ENCODE measurements at places on chromosomes 1 and 21. TPM values are rescaled to one million over a fixed set of nuclear protein-coding genes. Genes with fewer than 3 reads are reported as not detected.
A peak's percentile ranks its signal among the peaks of the same experiment; 100 is the strongest.

CDC7 gene
- 15.7 TPM for total RNA-seq

STUM gene
- total RNA-seq, result 0.28 TPM

- H3K36me3 ChIP-seq, result no peaks in the 10 kb centered on the region
- no peak overlapping the region for H3K4me3 ChIP-seq
- no peaks in the 10 kb centered on the region for H3K4me1 ChIP-seq
- no peaks in the 10 kb centered on the region for H3K27me3 ChIP-seq
- DNase-seq, result no peak
These were observed 67.3 kb downstream of the VAV3 start for GRCh38 chr1:107897438-107898345.

DNA sequence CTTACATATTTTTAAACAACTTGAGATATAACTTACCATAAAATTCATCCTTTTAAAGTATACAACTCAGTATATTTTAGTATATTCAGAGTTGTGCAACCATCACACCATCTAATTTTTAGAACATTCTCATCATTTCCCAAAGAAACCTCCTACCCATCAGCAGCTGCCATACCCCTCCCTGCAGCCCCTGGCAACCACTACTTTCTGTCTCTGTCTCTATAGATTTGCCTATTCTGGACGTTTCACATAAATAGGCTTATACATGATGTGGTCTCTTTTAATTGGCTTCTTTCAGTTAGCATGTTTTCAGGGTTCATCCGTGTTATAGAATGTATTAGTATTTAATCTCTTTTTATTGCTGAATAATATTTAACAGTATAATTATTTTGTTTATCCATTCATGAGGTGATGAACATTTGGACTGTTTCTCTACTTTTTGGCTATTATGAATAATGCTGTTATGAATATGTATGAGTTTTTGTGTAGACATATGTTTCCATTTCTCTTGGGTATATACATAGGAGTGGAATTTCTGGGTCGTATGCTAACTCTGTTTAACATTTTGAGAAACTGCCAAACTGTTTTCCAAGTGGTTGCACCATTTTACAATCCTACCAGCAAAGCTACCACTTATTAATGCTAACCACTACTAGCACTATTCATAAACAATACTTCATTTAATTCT, 29.5 kb downstream of the WDR26 start:
- peaks cover 88% of the 10 kb centered on the region for H3K36me3 ChIP-seq
- no peak for DNase-seq
- H3K4me3 ChIP-seq, result no peak overlapping the region
- H3K27me3 ChIP-seq, result no peaks in the 10 kb centered on the region

GRCh38 chr1:150552128-150552910, 3.1 kb downstream of the ADAMTSL4 start:
- peaks cover 26% of the 10 kb centered on the region for H3K4me1 ChIP-seq
- H3K27ac ChIP-seq, result peak overlapping the region; percentile 74
- no peaks in the 10 kb centered on the region for H3K27me3 ChIP-seq
- H3K36me3 ChIP-seq, result no peaks in the 10 kb centered on the region
- peak; percentile 90 for DNase-seq

DNA sequence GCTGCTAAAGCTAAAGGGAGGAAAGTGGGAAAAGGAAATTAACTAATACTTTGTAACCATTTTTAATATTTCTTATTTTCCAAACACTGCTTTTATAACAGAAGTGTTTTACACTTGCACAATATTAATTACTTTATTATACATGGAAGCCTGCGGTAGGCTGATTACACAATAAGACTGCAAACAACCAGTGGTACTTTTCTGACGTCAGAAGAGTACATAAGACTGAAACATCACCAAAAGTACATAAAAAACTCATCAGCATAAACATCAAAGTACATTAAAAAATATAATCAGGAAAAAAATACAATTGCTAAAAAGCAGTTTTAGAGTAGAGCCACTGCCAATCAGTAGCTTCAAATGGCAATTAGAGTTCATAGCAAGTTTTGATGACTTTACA, 4.6 kb downstream of the ZNF281 start:
- H3K4me1 ChIP-seq, result peaks cover 40% of the 10 kb centered on the region
- DNase-seq, result no peak
- H3K27ac ChIP-seq, result no peak overlapping the region
- no peaks in the 10 kb centered on the region for H3K27me3 ChIP-seq

GRCh38 chr1:223870617-223871574, 25.1 kb upstream of the TP53BP2 start:
- H3K36me3 ChIP-seq, result no peaks in the 10 kb centered on the region
- H3K27me3 ChIP-seq, result no peaks in the 10 kb centered on the region
- no peak overlapping the region for H3K27ac ChIP-seq
- H3K4me3 ChIP-seq, result no peak overlapping the region
- DNase-seq, result peak; percentile 21
- H3K4me1 ChIP-seq, result no peaks in the 10 kb centered on the region

DNA sequence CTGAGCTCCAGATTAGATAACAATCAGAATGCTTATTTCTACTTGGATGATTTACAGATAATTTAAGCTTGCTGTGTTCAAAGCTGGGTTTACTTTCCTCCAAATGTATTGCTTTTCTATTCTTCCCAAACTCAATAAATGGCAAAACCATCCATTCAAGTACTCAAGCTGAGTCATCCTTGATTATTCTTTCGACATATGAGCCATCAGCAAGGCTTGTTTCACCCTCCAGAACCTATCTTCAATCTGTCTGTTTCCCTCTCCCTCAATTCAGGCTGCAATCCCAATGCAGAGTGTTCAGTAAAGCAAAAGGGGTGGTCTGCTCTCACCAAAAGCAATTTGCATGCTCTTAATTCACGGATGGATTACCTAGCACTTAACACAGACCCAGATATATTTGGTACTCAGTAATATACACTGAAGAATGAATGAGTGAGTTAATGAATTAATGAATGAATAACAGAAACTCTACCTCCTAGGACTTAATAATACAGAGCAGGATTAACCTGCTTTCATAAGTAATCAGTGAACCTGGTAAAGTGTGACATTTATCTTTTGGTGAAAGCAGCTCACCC, 41.9 kb downstream of the DDR2 start:
- peaks cover 66% of the 10 kb centered on the region for H3K4me1 ChIP-seq
- no peak for DNase-seq
- no peak overlapping the region for H3K4me3 ChIP-seq
- peak overlapping the region; percentile 92 for H3K27ac ChIP-seq
- H3K27me3 ChIP-seq, result no peaks in the 10 kb centered on the region

- H3K27ac ChIP-seq, result no peak overlapping the region
- no peaks in the 10 kb centered on the region for H3K4me1 ChIP-seq
- DNase-seq, result no peak
- H3K4me3 ChIP-seq, result no peak overlapping the region
- H3K27me3 ChIP-seq, result no peaks in the 10 kb centered on the region
These were observed 108.0 kb upstream of the DPYD start for GRCh38 chr1:98028800-98029199.

DNA sequence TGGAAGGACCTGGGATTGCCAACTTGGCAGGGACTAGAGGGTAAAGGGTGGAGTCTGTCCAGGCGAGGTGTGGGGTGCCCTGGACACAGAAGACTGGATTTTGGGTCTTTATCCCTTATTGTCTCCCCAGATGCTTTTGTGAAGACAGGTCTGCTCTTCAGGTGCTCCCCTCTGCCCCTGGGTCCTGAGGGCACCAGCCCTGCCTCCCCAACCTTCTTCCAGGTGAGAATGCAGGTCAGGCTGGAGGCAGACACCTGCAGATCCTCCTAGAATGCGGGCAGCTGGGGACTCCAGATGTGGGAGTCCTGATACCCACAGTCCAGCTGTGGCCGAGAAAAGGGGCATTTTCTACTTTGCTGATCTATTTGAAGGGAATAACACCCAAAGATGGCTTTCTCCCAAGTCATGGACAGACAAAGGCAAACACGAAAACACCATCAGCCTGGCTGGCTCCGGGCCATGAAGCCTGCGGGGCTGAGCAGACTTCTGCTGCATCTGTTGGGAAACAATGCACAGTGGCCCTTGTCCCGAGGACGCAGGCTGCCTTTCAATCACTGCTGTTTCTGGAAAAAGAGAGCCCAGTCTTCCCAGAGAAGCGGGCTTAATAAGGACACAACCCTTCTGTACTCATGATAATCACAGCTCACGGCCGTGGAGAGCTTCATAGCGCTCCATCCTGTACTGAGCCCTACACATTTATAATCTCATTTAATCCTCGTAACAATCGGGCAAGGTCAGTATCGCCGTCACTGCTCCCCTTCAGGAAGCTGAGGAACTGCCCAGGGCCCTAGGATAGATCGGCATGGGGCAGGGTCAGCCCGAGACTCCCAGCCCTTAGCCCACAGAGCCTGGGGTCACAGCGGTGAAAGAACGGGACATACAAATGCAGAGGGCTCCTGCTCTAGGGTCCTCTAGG, 62.0 kb upstream of the ABCG1 start:
- no peak overlapping the region for H3K4me3 ChIP-seq
- no peak overlapping the region for H3K27ac ChIP-seq
- H3K27me3 ChIP-seq, result no peaks in the 10 kb centered on the region
- H3K36me3 ChIP-seq, result no peaks in the 10 kb centered on the region
- DNase-seq, result peak; percentile 49
- H3K4me1 ChIP-seq, result no peaks in the 10 kb centered on the region

DNA sequence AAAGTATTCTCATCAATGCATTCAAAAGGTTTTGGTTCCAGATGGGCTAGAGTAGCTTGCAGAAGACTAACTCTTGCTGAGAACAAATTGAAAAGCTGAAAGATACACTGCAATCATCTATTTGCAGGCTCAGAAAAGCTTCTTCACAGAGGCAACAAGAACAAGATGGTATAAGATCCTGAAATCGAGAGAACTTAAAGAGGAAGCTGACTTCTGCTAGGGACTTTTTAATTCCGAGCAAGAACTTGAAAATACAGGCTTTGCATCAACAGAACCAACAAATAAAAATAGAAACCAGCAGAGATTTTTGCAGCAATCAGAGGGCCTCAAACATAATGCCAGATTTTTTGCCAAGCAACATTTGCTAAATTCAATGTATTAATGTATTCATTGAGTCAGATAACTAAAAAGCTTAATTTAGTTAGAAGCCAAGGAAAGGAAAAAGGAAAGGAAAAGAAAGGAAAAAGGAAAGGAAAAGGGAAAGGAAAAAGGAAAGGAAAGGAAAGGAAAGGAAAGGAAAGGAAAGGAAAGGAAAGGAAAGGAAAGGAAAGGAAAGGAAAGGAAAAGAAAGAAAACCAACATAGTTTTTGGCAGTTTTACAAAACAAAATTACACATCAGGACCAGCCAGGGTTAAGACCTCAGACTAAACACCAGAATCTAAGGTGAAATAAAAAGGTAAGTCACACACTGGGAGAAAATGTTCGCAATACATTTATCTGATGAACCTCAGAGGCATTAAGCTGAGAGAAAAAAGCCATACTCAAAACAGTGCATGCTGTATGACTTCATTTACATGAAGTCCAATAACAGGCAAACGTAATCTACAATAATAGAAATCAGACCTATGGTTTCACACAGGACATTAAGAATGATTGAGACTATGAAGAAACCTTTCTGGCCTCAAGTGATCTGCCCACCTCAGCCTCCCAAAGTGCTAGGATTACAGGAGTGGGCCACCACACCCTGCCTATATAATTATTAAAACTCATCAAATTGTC, 42.6 kb downstream of the FAF1 start:
- DNase-seq, result no peak
- no peak overlapping the region for H3K27ac ChIP-seq
- no peak overlapping the region for H3K4me3 ChIP-seq
- H3K4me1 ChIP-seq, result no peaks in the 10 kb centered on the region
- H3K36me3 ChIP-seq, result no peaks in the 10 kb centered on the region

GRCh38 chr1:36702963-36703362, 220.2 kb upstream of the CSF3R start:
- H3K36me3 ChIP-seq, result no peaks in the 10 kb centered on the region
- no peak for DNase-seq
- no peak overlapping the region for H3K4me3 ChIP-seq
- no peaks in the 10 kb centered on the region for H3K27me3 ChIP-seq
- H3K4me1 ChIP-seq, result no peaks in the 10 kb centered on the region
- H3K27ac ChIP-seq, result no peak overlapping the region

- H3K4me3 ChIP-seq, result no peak overlapping the region
- no peak overlapping the region for H3K27ac ChIP-seq
- H3K4me1 ChIP-seq, result no peaks in the 10 kb centered on the region
- H3K36me3 ChIP-seq, result no peaks in the 10 kb centered on the region
- no peaks in the 10 kb centered on the region for H3K27me3 ChIP-seq
These were observed 384.9 kb downstream of the HLX start for GRCh38 chr1:221263831-221264767.

DNA sequence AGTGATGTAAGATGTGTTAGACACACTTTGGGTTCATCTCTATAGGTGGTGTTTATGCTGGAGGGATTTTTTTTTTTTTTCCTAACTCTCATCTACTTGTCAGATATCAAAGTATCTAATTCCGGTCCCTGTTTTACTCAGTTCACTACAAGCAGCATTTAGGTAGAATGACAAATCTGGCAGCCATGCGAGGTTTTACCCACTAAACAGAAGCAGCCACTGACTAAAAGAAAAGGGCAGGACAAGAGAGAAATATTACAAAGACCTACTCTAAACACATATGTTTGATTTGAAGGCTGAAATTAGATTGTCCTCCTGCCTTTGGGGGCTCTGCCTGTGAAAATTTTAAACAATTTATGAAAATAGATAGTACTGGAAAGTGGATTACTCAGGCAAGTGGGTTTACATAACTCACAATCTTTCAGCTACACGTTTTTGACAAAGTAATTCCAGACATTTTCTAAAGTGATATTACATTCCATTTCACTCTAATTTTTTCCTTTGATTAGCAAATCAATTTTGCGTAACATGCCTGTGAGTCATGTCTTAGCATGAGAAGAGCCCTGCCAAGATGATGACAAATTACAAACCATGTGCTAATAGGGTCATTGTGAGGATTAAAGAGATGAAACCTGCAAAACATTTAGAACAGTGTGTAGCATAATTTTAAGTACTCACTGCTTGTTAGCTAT, 172.6 kb downstream of the PLA2G4A start:
- peak; percentile 13 for DNase-seq
- H3K27me3 ChIP-seq, result no peaks in the 10 kb centered on the region
- H3K27ac ChIP-seq, result no peak overlapping the region
- no peaks in the 10 kb centered on the region for H3K36me3 ChIP-seq
- H3K4me1 ChIP-seq, result no peaks in the 10 kb centered on the region
- no peak overlapping the region for H3K4me3 ChIP-seq

GRCh38 chr1:179818743-179819173, 58.8 kb downstream of the TOR1AIP2 start:
- H3K4me1 ChIP-seq, result peaks cover 32% of the 10 kb centered on the region
- no peaks in the 10 kb centered on the region for H3K27me3 ChIP-seq
- no peak overlapping the region for H3K4me3 ChIP-seq
- peak; percentile 61 for DNase-seq

DNA sequence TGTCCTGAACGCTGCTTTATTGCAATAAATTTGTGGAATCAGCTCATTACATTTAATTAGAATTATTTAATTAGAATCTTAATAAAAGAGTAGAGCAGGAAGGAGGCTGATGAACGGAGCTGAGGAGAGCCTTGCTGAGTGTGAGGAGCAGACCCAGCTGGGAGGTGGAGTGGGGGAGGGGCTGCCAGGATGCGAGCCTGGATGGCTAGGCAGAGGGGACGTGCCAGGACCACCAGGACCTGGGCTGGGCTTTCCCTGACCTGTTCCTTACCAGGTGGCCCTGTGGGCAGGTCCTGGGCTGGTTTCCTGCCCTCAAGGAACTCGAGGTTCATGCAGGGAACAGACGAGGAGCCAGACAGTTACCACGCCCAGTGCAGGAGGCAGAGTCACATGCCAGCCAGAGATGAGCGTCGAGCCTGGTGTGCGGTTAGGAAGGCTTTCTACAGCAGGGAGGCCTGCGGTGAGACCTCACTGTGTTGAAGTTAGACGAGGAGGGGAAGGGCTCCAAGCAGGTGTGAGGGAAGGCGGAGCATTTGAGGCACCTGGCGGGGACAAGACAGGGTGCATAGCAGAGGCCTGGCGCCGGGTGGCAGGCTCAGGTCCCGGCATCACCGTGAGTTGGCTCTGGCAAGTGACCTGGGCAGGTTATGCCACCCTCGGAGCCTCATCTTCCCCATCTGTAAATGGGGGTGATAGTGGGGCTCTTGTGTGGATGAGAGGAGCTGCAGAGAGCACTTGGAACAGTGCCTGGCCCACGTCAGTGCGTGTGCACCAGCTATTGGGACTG, 33.9 kb downstream of the LDLRAP1 start:
- no peaks in the 10 kb centered on the region for H3K4me1 ChIP-seq
- DNase-seq, result no peak

Data from adrenal gland (tissue), 19 donors.